ENCODE measurements at places on chromosomes 6 and 20.

GRCh38 chr20:8471465-8471864 is 339.4 kb downstream of the PLCB1 start:
- DNase-seq, result no peak

DNA sequence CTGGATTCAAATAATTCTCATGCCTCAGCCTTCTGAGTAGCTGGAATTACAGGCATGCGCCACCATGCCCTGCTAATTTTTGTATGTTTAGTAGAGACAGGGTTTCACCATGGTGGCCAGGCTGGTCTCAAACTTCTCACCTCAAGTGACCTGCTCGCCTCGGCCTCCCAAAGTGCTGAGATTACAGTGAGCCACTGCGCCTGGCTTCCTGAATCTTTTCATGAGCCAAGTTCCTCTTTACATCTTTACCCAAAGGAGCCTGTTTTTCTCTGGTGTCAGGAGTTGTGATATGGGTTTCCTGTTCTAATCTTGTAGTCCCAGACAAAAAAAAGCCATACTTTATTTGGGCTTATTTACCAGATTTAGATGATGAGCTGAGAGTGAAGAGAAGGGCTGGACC is 34.4 kb downstream of the PCNA start:
- no peak for DNase-seq

DNA sequence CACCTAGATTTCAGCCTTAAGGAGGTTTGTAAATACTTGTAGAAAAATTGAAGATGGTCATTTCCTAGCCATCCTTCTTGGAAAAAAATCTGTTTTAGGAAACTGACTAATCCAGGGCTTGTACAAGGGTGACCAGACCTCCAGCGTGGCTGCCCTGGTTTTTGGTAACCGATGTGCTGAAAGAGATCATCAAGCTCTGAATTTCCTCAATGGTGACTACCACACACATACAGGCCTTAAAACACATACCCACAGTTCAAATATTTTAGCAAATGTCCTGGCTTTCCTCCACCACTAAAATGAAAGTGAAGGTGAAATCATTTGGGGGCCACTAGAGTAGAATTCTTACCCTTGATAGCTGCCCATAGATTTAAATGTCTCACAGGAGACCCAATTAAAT is 215.3 kb upstream of the SUPT3H start:
- DNase-seq, result no peak

DNA sequence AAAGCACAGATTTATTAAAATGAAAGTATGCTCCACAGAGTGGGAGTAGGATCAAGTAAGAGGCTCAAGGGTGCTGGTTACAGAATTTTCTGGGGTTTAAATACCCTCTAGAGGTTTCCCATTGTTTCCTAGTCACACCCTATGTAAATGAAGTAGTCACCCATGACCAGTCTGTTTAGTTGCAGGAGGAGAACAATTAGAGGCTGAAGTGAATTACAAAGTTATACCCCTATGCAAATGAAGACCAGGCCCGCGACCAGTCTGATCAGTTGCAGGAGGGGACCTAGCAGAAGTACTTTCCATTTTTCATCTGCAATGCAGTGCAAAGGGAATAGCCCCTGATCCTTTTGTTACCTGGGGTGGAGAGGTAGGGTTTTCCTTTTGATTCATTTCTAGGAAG is 11.8 kb upstream of the FILIP1 start:
- no peak for DNase-seq

DNA sequence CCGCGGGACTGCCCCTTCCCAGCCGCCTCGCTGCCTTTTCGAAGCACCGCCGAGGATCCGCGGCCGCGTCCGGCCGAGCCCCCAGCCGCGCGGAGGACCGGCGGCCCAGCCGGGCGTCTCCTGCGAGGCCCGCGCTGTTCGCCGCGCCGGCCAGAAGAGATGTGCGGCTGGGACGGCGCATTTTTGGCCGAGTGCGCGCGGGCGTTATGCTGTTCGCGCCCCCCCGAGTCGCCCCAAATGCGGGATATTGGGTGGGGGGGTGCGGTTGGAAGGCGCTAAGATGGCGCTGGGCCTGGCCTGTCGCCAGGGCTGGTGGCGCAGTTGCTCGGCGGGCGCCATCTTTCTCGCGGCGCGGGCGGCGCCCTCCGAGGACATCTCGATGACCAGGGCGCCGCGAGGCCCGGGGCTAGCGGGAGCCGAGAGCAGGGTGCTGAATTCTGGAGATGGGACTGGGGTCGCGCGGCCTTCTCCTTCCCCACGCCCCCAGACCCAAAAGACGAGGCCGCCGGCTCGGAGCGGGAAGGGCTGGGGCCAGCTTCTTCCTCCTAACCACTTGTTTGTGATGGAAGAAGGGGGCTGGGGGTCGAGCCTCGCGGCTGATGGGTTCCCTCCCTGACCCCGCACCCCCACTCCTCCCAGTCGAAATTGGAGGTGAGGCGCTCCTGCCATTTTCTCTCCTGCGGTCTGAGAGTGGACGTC is 1.5 kb downstream of the BICRAL start:
- DNase-seq, result peak; percentile 68

GRCh38 chr6:465531-466348 is 74.2 kb downstream of the IRF4 start:
- DNase-seq, result no peak

- DNase-seq, result no peak
Observed at GRCh38 chr6:101403216-101403945, 9.9 kb downstream of the GRIK2 start.

DNA sequence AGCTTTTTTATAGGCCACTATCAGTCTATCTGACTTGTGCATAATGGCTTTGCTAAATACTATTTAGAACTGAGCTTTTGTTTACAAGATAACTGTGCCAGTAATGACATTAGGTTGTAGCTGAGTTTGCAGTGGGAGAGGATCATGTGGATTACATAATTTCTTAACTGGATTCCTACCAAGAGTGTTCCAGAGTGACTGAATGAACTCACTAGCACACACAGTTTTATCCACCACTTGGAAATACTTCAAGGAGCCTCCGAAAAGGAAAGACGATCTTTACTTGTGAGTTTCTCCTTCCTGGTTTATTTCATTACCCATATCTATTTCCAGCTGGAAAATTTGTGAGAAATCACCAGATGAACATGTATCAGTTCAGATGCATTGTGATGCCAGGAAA is 10.9 kb upstream of the SYNE1 start:
- no peak for DNase-seq

GRCh38 chr20:5657190-5657875 is 92.9 kb upstream of the SHLD1 start:
- no peak for DNase-seq

- DNase-seq, result no peak
Observed at GRCh38 chr6:112291161-112291762, 36.9 kb upstream of the LAMA4 start.

GRCh38 chr20:42098418-42098817 is 480.2 kb upstream of the CHD6 start:
- no peak for DNase-seq

DNA sequence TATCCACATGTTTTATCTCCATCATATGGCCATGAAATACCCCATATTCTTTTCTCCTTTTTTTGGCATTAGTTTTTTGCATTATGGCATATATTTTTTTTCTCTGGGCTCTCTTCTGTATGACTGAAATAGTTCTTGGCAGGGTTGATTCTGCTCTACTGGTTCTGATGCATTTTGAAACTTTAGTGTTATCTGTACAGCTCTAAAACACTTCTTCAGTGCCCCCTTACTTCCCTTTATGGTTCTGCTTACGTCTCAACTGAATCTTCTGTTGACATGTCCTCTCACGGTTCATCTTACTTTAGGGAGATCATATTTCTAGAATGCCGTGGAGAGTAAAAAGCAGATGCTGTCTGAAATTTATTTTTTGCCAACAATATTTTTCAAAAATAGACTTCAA is 23.2 kb upstream of the TXNDC5 start:
- DNase-seq, result no peak

DNA sequence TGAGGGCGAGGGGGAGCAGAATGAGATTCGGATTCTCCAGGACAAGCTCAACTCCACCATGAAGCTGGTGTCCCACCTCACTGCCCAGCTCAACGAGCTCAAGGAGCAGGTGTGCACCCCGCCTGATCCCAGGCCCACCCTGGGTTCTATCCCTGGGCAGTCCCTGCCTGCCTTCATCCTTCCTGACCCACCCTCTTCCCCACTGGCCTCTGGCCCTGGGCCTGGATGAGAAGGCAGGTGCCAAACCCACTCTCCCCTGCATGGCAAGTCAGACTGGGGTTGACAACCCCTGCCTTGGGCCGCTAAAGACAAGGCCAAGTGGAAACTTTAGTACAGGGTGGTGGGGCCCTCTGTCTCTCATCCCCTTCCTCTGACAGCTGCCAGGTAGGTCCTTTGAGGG is 16.5 kb downstream of the UQCC2 start:
- no peak for DNase-seq

GRCh38 chr20:9978397-9979004 is 56.3 kb upstream of the ANKEF1 start:
- DNase-seq, result peak; percentile 20

GRCh38 chr6:69732640-69733039 is 64.2 kb downstream of the LMBRD1 start:
- no peak for DNase-seq

DNA sequence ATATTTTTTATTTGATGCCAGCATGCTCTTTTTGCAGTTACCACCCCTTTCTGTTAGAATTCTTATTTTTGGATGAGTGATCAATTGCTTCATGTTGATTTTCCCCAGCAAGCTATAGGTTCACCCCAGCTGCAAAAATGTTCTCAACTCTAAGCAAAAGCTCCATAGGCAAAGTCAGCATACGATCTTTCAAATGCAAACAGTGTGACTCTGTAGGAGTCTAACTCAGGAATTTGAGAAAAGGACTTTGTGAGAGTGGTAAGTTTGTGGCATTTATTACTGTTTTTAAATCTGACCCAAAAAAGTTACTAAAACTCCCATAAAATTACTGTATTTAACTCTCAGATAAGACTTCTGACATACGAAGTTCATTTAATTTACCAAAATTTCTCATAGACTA is 134.9 kb upstream of the HSF2 start:
- no peak for DNase-seq

- DNase-seq, result no peak
Observed at GRCh38 chr6:110560239-110561007, 84.0 kb upstream of the SLC22A16 start.

GRCh38 chr6:139713900-139714506 is 339.6 kb upstream of the CITED2 start:
- DNase-seq, result no peak

GRCh38 chr6:81241126-81242041 is 511.1 kb downstream of the TENT5A start:
- DNase-seq, result no peak

DNA sequence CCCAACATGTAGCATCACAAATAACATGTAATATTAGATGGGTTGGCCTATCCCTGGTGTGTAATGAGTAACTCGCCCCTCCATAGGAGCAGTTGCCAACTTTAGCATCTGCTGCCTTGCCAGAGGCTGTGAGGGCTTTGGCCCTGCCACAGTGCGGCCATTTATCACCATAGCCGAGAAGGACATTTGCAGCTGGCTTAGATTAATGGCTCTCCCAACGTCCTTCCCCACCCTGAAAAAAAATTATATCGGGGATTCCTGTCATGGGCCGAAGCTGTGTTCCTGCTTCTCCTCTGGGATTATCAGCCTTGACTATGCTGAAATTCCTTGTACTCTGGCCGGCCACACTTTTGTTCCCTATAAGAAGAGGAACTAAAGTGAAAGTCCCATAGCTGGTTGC is 7.6 kb upstream of the ADIG start:
- no peak for DNase-seq

DNA sequence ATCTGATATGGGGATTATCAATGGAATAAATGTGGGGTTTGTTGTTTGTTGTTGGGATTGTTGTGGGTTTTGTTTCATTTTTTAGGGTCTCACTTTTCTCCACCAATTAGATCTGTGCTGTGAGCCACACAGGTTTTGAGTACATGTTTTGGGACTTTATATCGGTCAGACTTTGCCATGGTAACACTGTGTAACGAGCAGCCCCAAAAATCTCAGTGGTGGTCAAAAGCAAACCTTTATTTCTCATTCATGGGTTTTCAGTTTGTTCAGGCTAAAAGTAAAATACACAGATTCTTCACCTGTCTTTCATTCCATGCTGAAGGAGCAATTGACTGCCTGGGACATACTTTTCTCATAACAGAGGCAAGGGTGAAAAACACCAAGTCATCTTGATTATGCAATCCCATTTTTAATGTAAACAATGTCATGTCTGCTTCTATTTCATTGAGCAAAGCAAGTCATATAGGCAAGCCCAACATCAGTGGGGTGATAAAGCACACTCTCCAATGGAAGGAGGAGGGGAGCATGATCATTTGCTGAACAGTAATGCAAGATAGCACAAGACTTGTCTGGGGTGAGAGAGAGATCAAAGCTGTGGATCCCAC is 101.1 kb upstream of the PLCB4 start:
- no peak for DNase-seq

- no peak for DNase-seq
Observed at GRCh38 chr20:47691625-47692024, 93.7 kb downstream of the SULF2 start.

- DNase-seq, result no peak
Observed at GRCh38 chr6:133644548-133644891, 244.4 kb upstream of the TCF21 start.

DNA sequence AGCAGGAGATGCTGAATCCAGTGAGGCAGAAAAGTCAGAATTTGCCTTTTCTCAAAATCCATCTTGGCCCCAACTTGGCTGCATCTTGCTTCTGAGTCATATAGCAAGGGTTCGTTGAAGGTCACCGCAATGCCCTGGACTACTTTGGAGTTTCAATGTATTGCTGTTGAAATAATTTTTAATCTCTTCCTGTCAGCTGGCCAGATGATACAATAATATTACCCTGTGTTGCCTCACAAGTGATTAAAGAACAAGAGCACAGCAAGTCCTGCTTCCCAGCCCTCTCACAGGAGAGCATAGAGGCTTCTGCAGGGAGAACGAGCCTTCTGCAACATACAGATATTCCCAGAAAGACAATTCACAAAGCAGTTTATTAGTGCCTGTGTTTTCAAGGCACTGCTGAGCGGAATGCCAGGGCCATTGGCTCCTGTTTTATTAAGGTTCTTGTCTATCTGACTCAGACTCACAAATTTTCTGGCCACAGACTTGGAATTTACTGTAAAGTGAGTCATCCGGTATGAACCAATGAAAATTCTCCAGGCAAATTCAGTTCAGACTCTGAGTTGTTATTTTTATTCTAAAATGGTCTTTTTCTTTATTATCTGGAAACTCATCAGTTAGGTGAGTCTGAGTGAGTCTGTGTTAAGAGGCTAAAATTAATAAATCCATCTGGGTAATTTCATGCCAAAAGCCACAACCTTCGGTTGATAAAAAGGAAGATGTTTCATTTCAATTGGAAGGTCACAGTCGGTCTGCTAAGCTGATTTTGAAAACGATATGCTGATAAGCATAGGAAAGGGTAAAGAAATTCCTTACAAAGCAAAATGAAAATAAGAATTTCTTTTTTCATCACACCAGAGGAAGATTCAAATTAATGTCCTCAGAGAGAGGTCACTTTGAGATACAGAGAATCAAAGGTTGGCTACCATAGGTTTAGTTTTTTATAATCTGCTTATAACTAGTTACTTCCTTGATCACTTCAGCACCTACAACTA is 289.4 kb upstream of the STXBP5 start:
- DNase-seq, result no peak

- DNase-seq, result no peak
Observed at GRCh38 chr20:40777653-40778052, 88.6 kb upstream of the MAFB start.

All from NCI-H2107 (cell line).